ENCODE measurements at places on chromosomes 16 and 17.

- DNase-seq: no peak
Observed at GRCh38 chr17:46773221-46773605, 45.3 kb downstream of the WNT3 start.

DNA sequence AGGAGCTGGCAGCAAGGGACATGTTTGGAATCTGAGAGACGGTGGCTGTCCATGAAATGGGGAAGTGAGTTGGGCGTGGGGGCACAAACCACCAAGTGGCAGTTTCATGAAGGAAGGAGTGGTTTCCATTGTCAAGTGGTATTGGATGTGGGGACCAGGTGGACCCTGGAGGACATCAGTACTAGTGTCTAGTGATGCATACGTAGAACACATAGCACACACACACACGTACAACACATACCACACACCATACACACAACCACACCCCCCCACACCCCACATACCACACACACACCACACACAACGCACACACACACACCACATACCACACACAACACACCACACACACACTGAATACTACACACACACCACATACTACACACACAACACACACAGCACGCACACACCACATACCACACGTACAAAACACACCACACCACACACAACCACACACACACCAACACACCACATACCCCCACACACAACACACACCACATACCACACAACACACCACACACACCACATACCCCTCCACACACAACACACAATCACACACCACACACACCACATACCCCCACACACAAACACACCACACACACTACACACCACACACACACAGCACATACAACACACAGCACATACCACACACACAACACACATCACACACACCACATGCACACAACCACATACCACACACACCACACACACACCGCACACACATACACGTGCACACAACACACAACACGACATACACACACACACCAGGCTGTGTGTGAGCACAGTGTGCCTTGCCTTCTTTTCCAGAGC is 41.1 kb upstream of the GSE1 start:
- no peak for DNase-seq

GRCh38 chr16:86533076-86533475 is 22.0 kb downstream of the MTHFSD start:
- no peak for DNase-seq

DNA sequence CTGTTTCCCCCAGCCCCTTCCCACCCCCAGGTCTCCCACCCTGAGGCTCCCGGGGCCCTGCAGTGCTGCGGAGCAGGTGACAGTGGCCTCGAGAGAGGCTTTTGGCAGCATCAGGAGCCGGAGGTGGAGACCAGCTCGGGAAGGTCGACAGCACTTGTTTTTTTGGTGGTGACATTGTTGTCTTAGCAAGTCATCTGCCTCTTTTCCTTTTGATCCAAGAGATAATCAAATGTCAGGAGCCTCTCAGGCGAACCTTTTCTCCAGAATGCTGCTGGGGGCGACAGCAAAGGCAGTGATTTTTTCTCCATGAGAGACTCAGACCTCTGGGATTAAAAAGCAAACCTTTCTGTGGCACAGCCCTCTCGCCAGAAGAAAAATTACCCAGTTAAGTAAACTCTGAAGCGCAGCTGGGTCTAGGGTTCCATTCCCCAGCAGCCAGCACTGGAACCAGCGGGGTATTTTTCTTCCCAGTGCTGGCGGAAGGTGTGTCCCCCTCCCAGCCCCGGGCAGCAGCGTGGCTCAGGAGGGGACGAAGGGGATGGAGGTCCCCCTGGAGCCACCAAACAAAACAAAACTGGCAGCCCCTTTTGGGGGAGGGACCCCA is 37.2 kb downstream of the GRIN2C start:
- DNase-seq: peak; percentile 18

DNA sequence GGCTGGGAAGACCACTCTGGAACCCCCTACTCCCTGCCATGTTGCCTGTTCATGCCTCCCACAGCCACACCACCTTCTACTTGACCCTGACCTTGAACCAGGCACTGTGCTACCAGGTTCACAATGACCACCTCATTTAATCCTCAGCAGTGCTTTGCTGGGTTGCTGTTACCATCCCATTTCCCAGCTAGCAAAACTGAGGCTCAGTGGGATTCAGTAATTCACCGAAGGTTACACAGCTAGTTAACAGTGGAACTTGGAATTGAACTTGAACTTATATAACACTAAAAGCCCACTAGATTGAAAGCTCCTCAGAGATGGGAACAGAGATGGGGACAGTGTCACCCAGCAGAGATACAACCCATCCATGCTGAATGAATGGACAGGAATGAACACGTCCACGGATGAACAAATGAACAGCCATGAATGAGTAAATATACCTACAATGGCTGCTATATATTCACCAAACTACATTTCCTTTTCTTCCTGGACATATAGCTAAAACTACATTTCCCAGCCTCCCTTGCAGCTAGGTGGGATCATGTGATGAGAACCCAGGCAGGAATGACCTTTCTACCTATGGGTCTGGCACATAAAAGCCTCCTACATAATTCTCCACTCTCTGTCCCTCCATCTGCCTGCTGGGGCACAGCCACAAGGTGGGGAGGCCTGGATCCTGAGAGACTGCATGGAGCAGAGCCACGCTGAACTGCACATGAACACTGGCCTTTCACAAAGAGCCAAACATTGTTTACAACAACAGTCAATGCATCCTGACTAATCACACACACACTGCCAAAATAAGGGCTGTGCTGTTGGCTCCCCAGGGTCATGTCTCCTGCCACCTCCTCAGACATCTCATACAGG is 94.8 kb downstream of the RMI2 start:
- DNase-seq: no peak

DNA sequence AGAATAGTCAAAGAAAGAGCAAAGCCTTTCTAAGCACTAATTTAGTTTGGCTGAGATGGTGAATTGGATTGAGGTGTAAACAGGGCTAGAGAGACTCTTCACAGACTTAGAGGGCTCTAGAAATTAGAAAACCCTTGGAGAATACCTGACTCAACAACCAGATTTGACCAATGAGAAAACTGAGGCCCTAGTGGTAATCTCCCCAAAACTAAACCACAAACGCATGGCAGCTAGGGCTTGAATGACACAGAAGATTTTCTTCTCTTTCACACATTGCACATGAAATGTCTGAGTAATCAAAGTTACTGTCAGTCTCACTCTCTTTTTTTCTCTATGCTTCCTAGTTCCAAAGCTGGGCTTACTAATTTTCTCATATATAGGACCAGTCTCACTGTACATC is 314.5 kb upstream of the KCNJ16 start:
- no peak for DNase-seq

DNA sequence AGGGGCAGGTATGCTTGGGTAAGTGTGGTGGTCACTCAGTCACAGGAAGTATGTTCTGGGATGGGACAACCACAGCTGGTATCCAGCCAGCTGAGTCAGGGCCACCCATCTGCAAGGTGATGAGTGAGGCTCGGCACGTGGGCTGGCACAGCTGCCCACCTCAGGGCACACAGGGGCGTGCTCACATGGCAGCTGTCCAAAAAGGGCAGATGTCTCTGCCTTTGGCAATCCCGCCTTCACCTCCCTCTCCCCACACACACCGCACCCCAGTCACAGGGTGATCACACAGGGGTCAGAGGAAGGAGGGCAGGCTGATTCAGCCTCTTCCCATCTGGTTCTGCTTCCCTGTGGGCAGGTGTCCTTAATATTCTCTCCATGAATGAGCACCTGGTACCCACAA is 85.9 kb upstream of the TOB1 start:
- DNase-seq: no peak

DNA sequence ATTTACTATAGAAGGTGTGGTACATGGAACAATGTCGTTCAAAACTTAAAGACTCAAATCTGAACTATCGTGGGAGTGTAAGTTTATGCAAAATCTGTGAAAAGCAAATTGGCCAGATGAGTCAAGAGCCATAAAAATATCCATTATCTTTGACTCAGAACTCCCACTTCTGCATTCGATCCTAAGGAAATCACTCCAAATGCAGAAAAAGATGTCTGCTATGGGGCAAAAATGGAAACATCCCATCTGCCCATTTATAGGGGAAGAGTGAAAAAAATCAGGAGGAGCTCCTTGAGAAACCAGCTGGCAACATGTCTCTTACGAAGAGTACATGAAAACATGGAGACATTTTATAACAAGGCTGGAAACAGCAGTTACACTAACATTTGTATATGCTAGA is 43.6 kb upstream of the CCDC182 start:
- DNase-seq: no peak

GRCh38 chr17:62681939-62682381 is 54.5 kb downstream of the MRC2 start:
- DNase-seq: no peak

DNA sequence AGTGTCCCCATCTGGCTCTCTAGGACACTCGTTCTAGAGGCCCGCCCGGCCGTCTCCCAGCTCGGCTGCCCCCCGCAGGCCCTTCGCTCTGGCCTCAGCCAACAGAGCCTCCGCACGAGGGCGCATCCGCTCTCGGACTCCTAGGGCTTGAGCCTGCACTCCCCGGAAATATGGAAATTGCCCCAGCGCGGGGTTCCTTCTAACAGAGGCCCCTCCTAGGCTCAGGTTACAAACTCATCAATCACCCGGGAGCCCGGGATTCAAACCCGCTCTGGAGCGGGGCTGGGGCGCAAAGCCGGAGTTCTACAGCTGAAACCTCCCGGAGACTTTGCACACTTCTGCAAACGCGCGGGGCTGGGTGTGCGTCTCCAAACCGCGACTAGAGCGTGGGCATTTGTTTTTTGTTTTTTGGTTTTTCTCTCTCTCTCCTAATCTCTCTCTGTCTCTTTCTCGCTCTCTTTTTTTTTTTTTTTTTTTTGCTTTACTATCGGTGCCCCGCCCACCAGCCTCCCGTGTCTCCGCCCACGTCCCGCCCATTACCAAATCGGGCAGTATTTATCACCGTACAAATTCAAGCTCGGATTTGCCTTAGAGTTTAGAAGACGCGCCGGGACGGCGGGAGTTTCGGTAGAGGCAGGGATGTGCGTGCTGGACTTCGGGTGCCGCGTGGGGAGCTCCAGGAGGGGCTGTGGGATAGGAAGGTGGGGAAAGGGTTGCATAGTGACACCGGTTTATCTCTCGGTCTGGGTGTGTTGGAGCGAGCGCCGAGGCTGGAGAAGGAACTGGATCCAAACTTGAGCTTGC is 2.4 kb upstream of the FOXL1 start:
- DNase-seq: peak; percentile 93

- DNase-seq: no peak
Observed at GRCh38 chr16:81415751-81416150, 28.9 kb upstream of the CMIP start.

GRCh38 chr16:22684574-22685458 is 129.1 kb upstream of the HS3ST2 start:
- DNase-seq: no peak

DNA sequence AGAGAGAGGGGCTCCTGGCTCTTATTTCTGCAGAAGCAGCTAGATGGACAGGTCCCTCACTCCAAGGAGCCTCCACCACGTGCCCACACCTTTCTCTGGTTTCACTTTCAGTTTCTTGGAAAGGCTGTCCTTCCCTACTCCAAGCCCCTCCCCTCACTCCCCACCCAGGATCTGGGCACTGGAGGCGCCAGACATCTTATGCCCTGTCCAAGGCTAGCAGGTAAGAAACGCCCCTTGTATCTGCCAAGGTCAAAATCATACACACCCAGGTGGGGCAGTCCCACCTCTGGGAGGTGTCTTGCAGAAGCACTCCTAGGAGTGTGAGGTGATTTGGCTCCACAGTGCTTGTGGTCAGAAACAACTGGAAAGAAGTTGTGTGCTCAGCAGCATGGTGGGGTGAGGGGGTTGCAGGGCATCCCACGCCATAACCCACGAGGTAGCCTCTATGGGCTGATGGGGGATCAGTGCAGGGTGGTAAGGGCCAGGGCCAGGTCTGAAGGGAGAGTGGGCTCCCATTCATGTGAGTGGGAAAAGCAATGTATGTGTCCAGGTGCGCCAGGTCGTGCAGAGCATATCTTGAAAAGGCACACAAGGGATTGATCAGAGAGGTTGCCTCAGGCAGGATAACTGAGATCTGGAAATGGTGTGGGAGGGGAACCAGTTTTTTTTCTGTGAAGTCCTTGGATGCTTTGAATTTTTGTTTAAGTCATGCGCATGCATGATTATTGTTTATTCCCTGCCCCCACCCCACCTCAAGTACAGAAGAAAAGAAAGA is 31.8 kb upstream of the PRM1 start:
- DNase-seq: peak; percentile 69

- DNase-seq: no peak
Observed at GRCh38 chr16:89120281-89120680, 26.6 kb downstream of the ACSF3 start.

DNA sequence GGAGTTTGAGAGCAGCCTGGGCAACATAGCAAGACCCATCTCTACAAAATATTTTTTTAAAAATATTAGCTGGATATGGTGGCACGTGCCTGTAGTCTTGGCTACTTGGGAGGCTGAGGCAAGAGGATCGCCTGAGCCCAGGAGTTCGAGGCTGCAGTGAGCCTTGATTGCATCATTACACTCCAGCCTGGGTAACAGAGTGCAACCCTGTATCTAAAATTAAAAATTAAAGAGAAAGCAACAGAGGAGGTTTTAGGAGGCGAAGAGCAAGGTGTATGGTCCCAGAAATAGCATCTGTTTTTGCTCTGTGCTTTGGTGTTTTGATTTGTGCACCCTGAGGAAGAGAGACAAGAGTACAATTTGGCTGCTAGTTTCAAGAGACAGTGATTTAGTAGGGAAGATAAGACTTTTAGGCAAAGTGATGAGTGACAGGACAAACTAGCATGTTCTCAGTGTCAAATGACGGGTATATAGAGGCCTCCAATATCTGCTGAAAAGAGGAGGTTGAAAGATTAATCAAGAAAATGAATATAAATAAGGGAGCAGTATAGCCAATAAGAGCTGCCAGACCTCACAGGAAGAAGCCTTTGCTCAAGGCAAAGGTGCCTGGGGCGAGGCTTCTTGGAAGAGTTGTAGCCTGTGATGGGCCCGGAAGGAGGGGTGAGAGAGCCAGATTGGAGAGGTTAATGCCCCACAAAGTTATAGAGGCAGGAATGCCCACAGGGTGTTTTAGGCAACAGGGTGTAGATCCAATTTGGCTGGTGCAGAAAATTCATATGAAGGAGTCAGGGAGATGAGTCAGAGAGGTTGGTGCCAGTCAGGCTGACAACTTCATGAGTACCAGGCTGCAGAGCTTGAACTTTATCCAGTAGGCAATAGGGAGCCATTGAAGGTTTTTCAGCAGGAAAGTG is 11.4 kb downstream of the HLF start:
- no peak for DNase-seq

GRCh38 chr16:3769942-3770341 is 52.6 kb upstream of the TRAP1 start:
- DNase-seq: no peak

DNA sequence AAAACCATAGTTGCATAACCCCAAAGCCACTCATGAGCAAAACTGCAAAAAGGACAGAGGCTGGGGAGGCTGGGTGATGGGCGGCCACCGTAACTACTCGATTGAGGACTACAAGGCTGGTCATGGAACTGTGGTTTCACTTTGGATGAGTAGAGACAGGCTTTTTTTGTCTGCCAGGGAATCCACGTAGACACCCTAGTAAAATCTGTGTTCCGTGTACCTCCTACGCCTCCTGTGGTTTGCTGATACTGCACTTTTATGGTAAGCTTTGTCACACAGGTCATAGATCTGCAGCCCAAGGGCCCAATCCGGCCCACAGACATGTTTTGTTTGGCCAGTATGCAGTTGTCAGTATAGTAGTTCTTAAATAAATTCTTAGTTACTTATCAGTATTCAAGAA is 2.2 kb upstream of the TLCD3B start:
- DNase-seq: no peak

- no peak for DNase-seq
Observed at GRCh38 chr16:84496991-84497390, 7.5 kb downstream of the MEAK7 start.

All from lung (tissue), 17 donors.